Putamen (tissue), 1 donor: ENCODE measurements at places on chromosomes 3 and 15.
A peak's percentile ranks its signal among the peaks of the same experiment; 100 is the strongest.

DNA sequence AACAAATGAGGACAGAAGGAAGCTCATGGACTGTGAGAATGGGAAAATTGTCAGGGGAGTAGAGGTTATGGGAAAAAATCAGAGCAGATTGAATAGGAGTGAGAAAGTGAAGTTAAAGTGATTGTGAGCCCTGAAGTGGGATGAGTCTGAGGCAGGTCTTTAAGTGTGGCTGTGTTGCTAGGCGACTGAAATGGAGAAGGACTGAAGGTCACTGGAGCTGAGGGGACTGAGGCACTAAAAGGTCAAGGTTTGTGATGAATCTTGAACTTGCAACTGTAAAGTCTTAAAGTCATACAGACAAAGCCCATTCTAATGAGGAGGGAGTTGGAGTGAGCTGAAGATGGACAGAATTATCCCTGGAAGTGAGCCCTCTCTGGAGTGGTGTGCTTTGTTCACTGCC is 518.9 kb downstream of the TUSC7 start:
- DNase-seq: no peak

GRCh38 chr15:77416954-77417353 is 3.0 kb downstream of the PEAK1 start:
- DNase-seq: no peak

DNA sequence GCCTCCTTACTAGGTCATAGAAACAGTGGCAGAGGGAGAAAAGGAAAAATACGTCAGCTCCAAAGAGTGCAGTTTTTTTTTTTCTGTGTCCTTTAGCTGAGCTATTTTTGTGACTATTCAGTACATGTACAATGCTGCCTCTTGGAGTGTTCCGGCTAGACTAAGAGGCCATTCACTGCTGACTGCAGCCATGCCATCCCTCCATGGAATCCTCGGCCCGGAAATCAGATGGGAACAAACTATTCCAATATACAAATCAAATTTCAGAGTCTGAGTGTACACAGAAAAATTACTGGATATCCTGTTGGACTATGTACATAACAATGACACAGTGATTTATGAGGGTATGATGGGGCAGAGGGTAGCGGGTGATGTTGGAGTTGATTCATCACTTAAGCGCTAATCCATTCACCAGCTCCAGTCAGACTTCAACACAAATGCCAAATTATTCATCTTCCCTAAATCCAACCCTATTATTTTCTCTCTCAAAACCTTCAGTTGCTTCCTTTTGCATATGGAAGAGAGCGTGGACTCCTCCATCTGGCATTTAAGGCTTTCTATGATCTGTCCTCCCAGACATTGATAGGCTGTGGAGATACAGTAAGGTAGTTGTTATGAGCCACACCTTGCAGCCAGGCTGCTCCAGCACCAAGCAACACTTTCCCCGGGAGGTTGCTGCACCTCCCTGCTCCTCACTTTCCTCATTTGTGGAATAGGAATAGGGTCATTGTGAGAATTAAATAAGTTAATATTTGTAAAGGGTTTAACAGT is 109.1 kb downstream of the LPP start:
- peak; percentile 80 for DNase-seq

GRCh38 chr3:107367353-107367752 is 9.9 kb upstream of the CCDC54 start:
- DNase-seq: no peak

GRCh38 chr3:126314305-126314789 is 42.9 kb downstream of the KLF15 start:
- DNase-seq: no peak

DNA sequence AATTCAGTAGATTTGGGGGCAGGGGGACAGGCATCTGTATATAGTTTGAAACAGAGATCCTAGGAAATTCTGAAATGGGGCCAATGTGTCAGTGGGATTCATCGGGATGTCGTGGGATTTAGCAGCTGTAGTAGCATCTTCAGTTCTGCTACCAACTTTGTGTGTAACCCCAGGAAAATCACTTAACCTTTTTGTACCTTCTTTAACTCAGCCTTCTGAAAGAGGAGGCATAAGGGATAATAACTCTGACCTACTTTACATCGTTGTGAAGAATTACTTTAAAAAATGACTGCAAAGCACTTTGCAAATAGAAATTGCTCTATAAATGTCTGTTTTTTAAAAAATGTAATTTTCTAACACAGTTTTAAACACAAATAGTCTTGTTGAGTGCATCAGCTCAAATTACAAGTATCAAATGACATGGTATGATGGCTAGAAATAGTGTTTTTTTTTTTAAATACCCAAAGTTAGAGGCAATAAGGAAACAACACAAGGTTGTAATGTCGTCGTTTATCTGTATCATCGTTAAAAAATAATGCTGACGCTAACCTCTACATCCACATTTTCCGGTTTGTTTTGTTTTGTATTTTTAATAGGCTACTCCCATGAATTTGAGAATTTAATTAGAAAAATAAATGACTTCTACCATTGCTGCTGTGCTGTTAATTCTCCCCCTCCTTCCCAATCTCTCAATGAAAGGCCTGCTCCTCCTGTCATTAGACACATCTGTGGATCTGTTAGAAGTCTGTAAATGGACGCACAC is 338.5 kb downstream of the PTPRG start:
- no peak for DNase-seq

GRCh38 chr15:42919799-42920518 is 619 bp downstream of the TTBK2 start:
- peak; percentile 37 for DNase-seq

DNA sequence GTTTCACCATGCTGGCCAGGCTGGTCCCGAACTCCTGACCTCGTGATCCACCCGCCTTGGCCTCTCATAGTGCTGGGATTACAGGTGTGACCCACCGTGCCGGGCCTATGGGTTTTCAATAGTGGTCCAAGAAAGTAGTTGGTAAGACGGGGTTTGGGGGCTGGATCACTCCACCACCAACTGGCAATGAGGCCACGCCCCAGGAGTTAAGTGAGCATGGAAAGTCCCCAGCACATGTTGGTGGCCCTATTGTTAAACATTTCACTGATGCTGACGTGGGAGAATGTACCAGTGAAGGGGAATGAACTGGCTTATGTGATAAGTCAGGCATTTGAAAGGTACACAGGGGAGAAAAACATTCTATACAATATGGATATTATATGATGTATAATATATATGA is 80.4 kb downstream of the CHRD start:
- DNase-seq: no peak

DNA sequence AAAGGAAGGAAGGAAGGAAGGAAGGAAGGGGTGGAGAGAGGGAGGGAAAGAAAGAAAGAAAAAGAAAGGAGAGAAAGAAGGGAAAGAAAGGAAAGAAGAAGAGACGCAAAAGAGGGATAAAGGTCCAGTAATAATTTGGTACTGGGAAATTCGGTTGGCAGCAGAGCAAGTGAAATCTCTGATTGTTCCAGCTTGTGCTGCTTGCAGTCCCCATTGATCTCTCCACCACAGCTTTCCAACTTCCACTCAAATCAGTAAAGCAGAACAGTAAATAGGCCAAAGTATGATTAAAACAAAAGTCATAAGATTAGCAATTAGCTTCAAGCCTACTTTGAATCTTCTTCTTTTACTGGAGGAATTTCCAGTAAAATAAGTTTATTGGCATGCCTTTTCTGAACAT is 357.2 kb downstream of the ROBO1 start:
- DNase-seq: no peak

DNA sequence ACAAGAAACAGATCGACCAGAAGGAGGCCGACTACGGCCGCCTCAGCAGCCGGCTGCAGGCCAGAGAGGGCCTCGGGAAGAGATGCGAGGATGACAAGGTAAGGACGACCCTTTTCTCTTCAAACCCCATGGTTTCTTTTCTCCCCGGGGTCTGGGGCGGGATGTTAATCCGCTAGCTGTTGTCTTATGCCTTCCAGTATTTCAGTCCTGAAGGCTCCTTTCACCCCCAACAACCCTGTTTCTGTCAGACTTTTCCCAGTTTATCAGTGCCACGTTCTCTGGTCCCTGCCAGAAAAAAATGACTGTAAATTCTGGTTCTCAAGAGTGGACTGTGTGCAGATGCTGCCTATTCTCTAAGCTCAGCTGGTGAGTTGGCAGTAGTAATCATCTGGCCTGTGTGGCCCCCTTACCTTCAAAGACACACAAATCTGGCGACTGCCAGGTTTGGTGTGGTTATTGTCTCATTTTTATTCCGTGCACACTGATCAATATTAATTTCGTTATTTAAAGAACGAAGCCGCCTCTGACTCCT is 806 bp downstream of the GOLM2 start:
- no peak for DNase-seq

DNA sequence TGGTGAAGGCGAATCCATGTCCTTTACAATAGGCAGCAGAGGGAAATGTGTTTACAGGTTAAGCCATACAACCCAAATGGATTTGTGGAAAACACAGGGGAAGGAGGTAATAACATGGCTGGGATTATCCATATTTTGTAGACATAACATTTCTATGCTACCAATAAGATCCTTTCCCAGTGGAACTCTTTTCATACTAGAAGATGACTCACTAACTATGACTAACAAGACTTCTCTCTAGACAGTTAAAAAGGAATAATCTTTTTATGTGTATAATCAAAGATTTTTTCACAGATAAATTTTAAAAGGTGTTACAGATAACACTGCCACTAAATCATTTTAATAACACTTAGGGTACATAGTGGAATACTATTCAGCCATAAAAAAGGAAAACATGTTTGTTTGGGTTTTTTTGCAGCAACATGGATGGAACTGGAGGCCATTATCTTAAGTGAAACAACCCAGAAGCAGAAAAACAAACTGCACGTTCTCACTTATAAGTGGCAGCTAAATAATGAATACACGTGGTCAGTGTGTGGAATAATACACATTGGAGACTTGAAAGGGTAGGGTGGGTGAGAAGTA is 39.6 kb downstream of the VPS13C start:
- no peak for DNase-seq

- DNase-seq: no peak
Observed at GRCh38 chr3:196643201-196643749, 3.8 kb downstream of the NRROS start.

DNA sequence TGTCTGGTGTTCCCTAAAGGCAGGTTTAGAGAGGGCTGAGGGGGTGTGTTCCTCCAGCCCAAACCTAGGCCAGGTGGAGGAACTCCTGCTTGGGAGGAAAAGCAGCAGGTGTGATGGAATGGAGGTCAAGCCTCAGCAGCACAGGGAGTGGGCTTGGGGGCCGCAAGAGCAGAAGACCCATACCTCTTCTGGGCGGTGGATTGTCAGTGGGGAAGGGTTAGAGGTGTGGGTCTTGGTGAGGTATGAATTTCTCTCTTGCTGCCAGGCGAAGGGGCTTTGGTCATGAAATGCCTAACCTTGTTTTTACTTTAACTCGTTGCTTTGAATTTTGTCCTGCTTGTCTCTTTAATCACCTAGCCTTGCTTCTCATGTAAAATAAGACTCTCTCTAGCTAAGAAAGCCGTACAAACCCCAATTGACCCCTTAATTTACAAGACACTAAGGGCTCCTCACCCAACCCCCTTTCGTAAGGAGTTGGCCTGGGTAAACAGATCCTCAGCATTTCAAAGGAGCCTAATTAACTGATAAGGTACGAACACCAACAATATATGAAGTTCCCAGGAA is 38.9 kb downstream of the DHX30 start:
- no peak for DNase-seq

DNA sequence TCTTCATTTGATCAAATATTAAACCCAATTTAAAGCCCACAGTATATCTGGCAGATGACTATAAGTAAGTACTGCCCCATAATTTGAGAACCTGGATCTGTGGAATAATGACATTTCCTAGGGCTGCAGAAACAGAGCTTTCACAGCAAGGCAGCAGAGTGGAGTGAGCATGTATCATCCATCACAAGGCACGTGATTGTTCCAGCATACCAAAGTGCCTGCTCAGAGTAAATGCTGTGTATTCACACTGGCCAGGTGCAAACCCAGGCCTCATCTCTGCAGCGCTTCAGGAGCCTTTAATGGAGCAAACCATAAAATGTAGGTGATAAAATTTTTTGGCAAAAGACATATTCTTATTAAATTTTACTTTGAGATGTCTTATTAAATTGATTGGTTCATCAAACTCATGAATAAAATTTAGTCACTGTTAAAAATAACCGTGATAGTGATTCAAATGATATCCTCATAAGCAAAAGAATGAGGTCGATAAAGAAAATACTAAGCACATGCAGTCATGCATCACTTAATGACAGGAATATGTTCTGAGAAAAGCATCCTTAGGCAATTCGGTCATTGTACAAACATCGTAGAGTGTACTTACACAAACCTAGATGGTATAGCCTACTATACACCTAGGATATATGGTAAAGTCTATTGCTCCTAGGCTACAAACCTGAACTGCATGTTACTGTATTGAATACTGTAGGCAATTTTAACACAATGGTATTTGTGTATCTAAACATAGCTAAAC is 99.3 kb upstream of the SLC24A5 start:
- no peak for DNase-seq

- no peak for DNase-seq
Observed at GRCh38 chr3:100107221-100107814, 7.0 kb downstream of the FILIP1L start.

DNA sequence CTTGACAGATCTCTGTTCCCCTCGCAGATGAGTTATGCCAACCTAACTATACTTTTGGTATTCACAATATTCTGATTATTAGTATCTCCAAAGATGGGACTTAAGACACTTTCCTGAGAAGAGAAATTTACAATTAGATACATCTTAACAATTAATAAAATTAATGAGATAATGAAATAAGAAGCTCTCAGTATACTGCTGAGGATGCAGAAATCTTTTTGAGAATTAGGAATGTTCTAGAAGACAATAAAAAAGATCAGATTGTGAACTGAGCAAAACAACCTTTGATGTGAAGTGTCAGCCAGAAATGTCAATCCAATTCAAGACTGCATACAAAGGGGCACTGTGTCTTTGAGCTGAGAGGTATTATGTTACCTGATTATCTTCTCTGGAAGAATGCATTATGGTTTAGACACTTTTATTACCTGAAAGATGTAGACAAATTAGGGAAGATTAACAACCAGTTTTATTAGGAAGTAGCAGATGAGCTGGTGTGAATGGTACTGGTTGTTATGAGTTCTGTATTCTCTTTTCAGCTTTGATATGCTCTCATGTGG is 262.9 kb downstream of the TIGIT start:
- no peak for DNase-seq

- no peak for DNase-seq
Observed at GRCh38 chr3:52600258-52600657, 63.9 kb downstream of the UQCC5 start.

- DNase-seq: no peak
Observed at GRCh38 chr3:60707452-60708020, 543.7 kb downstream of the FHIT start.

- no peak for DNase-seq
Observed at GRCh38 chr3:13891017-13891392, 11.1 kb upstream of the WNT7A start.

DNA sequence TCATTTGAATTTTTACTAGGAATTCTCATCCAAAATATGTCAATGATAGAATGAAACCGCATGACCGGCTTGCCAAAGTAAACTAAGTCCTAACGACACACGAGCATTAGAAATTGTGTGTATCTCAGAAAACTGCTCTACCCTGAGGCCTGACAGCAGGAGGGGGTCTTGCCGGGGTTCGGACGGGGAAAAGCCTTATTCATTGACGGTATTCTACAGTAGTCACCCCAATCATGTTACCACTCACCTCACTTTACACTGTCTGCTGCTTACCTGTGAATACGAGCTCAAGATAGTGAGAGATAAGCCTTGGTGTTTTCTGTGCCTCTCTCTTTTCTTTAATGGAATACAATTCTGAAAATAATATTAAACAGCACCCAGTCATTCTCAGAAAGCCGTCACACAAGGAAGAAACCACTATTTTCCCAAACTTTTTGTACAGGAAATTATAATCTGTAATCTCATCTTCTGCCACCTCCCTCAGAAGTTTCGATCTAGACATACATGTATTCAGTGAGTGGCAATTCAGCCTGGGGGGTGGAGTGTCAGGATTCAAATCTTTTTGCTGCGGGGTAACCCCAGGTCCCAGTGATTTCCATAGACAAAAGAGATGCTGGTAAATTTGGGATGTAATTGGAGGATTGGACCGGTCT is 492 bp upstream of the FAM43A start:
- DNase-seq: no peak
